Fibroblast of the aortic adventitia (primary cell): ENCODE measurements at places on chromosomes 12 and 14.

DNA sequence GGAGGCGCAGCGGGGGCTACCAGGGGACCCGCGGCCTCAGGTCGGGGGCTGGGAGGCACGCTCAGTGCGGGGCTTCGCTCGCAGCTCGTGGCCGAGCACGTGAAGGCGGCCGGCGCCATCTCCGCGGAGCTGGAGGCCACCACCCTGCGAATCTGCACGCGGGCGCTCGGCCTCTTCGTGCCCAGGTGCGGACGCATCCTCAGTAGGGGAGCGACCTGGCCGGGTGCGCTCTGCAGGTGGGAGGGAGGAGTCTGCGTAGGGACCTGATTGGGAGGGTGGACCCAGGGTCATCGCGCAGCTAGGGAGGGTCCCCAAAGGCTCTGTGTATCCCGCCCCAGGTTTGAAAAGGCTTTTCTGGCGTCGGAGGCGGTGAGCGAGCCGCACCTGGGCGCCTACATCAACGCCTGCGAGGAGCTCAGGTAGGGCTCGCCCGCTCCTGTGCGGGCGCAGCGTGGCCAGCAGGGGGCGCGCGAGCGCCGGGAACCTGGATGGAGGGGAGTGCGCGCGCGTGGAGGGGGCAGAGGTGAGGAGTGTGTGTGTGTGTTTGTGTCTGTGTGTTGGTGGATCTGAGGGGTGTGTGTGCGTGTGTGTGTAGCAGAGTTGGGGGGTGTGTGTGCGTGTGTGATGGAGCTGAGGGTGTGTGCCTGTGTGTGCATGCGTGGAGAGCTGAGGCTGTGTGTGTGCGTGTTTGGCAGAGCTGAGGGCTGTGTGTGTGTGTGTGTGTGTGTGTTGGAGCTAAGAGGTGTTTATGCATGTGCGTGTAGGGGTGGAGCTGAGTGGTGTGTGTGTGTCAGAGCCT is 10.3 kb downstream of the EXOC3L4 start:
- peak; percentile 69 for DNase-seq

- DNase-seq = no peak
These were observed 1.3 kb upstream of the FOXG1 start for GRCh38 chr14:28765169-28765830.

- DNase-seq = no peak
These were observed 198.5 kb downstream of the SOX5 start for GRCh38 chr12:23750923-23751322.

DNA sequence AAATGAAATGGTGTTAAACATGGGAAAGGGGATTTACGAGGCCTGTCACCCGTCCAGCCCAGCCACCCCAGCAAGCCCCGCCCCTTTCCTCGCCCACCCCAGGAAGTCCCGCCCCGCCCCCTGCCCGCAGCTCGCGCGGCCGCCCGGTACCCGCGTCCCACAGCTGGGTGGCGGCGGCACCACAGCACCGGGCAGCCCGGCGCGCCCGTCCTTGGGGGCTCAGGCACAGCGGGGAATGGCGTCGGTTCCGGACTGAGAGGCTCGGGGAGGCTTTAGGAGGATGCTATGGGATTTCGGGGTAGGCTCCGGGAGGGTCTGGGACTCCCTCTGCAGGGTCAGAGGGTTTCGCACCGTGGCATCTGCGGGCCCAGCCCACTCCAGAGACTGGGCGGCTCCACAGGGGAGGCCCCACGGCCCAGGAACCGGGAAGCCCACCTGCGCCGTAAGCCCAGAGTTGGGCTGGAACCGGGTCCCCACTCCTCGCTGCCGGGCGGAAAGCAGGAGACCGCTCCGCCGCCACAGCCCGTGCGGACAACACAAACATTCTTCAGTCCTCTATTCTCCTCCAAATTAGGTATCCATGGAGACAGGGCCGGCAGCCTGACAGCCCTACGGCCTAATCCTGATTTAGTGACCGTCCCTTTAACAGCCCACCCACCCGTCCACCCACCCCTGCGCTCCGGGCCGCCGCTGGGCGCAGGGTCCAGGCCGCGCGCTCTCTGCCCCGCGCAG is 1.4 kb downstream of the FIGNL2 start:
- no peak for DNase-seq

DNA sequence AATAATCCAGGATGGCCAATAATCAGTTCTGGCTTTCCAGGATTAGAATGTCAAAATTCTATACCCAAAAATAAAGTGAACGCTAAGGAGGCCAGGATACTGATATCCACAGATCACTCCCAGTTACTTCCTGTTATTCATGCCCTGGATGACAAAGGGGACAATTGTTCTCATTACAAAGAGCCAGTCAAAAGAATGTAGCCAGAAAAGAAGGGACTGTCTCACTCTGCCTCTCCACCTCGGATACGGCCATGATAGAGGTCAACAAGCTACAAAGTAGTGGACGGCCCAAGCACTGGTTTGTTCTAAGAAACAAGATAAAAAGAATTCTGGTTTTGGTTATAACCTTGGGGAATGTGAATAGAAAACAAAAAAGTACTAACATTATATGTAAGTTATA is 116.1 kb upstream of the ATF7IP start:
- no peak for DNase-seq

DNA sequence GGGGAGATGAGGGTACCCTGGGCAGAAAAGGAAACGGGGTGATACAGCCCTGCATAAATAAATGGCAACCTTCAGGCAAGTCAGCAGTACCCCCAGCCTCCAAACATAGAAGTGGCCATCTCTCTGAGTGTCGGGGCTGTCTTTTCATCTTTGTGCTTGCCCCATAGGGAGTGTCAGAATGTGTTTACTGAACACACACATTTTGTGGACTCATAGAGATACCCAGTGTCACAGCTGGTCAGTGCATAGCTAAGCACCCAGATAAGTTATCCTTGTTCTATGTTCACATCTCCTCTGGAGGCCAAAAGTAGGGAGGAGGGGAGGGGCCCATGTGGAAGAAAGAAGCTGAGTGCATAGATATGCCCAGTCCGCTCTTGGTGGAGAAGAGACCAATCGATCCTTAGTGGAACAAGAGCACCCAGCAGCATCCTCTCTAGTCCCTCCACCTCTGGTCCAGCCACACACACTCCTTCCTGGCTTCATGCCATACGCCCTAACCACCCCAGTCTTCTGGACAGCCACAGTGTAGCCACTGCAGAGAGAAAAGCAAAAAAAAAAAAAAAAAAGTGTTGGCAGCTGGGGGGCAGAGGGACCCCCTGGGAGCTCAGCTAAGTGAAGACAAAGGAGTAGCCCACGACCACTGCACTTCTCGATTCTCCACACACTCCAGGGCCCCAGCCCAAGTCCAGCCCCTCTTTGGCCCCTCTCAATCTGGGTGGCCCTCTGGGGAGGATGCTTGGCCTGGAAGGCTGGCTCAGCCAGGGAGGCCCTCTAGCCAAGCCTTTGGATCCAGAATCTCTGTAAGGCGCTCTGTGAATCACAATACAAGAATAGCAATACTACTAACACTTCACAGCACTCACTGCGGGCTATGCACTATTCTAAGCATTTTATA is 2.6 kb downstream of the ITGA7 start:
- DNase-seq = peak; percentile 63
